C1 segment of cervical spinal cord (tissue), 14 donors: ENCODE measurements at places on chromosomes 7 and 10.
A peak's percentile ranks its signal among the peaks of the same experiment; 100 is the strongest.

DNA sequence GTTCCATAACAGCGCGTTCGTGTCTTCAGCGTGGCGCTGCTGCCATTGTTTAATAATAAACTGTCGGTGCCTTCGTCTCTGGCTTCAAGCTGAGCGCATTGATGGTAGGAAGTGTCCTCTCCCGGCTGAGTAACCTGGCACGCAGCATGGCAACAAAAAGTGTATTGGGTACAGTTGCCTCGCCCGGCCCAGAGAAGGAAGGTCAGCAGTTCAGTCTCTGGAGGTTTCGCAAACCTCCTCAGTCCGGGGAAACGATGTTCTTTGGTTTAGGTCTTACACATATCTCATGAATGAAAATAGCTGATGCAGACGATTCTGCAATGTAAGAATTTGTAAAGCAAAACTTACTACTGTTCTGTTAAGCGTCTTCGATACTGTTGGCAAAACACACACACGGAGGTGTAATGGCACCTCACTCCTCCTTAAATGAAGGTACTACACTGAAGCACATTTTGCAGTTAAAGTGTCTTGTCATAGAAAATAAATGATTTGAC lies 739 bp upstream of the CCDC186 start:
- no peak for DNase-seq

DNA sequence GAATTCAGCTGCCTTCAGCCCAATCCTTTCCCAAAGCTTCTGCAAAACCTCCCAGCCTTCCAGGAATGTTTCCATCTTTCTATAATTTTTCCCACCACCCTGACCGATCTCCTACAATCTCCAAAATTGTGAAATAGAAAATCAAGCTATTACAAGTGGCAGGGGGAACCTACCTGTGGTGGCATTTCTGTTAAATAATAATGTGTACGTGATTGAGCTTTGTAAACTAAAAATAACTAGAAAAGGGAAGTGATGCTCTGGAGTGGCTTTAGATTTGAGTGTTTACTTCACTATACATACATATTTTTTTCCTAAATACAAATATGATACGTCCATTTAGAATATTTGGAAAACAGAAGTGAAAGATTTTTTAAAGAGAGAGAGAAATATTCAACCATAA lies 593.6 kb downstream of the GRM8 start:
- DNase-seq = no peak

- DNase-seq = no peak
Measured at GRCh38 chr7:158406364-158406763, 181.3 kb downstream of the PTPRN2 start.

- DNase-seq = no peak
Measured at GRCh38 chr7:106175507-106175906, 63.4 kb upstream of the SYPL1 start.

DNA sequence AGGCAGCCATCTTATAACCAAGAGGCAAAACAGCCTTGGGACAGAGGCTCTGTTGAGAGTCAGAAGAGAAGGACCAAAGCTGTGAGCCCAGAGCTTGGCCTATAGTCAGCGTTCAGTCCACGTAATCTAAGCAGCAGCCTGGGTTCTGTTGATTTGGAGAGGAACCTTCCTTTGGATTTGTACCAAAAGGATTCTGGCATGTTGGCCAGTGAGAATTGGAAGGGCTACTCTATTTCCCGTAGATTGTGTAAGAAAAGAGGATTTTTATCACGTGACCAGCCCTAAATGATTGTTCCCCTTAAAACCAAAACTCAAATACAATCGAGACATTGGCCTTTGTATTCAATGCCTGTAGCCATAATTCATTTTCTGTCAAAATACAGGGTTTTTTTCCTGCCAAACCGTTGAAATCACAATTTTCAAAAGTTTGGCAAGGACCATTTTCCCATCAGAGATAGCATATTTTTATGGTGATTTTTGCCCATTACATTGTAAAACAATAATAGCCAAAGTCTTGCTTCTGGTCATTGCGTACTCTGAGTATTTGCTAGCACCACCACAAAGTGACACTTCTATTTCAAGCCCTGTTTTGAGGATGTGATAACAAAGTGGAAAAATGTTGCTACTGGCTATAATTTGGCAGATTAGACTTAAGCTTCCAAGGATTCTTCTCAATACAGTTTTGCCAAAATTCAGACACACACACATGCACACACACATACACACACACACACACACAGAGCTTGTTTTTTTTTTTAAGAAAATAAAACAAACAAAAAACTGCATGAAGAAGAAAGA lies 23.1 kb upstream of the BMPER start:
- no peak for DNase-seq

DNA sequence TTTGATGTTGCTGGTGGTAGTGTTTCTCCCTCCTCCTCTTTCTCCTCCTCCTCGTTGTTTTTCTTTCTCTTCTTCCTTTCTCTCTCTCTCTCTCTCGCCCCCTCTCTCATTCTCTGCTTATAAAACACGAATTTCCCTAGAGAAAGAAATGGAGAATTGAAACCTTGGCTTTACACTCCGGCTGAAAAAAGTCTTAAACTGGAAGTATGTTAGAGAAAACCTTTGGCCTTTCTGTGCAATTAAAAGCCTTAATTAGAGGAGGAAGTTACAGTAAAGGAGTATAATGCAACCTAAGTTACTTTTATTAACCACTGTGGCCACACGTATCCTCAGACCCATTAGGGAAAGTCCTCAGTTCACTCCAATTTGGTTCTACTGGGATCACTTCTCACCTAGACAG lies 501.7 kb upstream of the SORCS1 start:
- DNase-seq = no peak

DNA sequence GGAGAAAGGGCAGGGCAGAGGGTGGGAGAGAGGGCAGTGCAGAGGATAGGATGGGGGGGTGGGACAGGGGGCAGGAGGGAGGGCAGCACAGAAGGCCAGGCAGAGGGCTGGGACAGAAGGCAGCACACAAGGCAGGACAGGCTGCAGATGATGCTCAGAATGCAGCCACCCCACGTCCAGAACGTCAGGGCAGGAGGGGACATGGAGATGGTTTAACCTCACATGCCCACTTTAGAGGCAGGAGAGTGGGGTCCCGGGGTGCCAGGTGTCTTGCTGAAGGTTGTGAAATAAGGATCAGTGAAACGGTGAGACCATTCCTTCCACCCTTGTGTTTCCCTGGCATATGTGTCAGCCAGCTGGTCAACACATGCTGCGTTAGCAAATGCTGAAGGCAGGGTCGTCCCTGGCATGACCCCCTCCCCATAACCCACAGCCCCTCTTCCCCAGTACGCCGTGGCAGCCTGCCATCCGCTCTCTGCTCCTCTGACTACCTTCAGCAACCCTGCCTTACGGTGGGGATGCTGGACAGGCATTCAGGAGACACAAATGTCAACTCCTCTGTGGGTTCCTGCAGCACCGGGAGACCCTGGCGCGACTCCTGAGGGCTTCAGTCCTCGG lies 592.1 kb downstream of the DNAJB6 start:
- DNase-seq = no peak

- DNase-seq = no peak
Measured at GRCh38 chr10:89466599-89467035, 52.2 kb downstream of the IFIT5 start.

DNA sequence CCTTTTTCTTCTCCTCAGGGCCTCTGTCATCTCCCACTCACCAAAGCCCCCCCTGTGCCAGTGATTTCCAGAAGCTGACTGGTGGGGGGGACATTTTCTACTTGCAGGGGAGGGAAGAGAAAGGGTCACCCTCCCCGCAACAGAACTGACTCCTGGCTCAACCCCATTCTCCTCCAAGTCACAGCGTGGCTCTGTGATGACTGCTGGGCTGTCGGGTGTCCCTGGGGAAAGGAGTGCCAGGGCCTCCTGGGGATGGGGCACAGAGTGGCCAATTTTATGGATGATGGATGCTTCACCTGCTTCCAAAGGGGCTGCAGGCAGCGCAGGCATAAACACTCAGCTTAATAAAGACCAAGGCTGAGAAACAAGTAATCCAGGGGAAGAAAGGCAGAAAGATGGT lies 523.0 kb downstream of the PTPRN2 start:
- DNase-seq = no peak

GRCh38 chr10:124739986-124740368 lies 4.2 kb downstream of the FAM53B start:
- no peak for DNase-seq

DNA sequence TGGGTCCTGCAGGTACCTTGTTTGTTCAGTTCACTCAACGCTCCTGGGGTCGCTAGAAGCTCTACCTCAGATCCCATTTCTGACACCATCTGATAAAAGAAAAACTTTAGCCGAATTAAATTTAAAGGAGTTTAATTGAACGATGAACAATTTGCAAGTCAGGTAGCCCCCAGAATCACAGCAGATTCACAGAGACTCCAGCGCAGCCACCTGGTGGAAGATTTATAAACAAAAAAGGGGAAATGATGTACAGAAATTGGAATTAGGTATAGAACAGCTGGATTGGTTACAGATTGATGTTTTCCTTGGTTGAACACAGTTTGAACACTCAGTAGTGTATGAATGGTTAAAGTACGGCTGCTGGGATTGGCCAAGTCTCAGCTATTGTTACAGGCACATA lies 23.1 kb downstream of the FBXL13 start:
- DNase-seq = no peak

DNA sequence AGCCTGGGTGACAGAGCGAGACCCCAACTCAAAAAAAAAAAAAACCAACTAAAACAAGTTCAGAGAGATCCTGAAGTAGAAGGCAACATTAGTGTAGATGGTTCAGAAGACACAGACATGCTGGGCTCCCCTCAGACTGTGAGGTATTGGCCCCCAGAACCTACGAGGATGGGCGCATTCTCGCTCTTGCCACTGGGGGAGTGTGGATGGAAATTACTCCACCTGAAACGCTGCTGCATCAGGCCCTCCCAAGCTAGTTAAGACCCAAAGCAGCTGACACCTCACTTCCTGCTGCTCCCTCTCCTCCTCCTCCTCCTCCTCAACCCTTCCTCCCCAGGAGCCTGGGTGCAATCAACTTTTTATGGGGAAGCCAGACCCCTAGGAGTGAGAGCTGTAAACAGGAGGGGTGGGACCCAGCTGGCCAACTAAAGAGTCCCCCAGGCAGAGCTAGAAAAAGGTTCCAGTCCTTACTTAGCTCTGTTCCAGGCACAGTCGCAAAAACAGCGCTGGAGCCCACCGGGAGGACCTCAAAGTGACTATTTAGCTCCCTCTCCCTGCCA lies 7.4 kb downstream of the SH3PXD2A start:
- DNase-seq = no peak

GRCh38 chr10:28983799-28984198 lies 305.1 kb upstream of the LYZL1 start:
- no peak for DNase-seq

DNA sequence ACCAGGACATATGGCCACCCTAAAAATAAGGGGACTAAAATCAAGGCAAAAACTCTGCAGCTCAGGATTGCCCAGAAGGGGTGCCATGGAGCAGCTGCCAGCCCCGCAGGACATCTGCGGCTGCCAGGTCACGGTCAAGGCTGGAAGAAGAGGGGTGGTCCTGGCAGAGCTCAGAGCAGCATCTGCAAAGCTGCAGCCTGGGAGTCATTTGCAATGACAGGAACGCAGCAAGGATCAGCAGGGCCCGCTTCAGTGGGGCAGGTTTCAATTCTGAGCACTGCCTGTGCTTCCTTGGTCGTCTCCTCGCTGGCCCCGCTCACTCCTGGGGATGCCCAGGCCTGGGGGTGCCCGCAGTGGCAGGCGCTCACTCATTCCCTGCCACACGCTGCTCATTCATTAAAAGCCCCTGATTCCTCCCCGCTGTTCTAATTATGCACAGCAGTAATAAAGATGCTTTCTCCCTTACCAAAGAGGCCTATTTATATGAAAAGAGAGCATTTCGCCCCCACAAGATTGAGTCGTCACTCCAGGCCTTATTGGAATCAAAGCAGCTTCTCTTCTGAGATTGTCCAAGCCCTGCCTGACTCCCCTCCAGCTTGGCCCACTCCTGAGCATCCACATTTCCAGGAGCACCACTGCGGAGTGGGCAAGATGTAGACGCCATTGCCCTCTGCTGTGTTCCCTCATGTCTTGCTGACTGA lies 4.6 kb downstream of the HSPA12A start:
- peak; percentile 58 for DNase-seq

DNA sequence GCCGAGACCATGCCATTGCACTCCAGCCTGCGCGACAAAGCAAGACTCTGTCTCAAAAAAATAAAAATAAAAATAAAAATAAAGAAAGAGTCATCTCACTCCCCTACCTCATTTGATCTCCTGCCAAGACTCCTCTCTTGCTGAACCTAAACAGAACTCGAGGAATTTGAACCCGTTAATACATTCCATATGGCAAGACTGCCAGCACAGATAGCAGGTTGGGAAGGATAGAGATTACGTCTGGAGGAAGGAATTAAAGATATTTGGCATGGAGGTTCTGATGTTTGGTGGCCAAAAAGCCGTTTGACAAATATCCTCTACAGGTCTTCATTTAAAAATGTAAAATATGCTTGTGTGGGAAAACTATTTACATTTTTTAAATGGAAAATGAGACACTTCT lies 549.6 kb downstream of the HTR7 start:
- DNase-seq = no peak

DNA sequence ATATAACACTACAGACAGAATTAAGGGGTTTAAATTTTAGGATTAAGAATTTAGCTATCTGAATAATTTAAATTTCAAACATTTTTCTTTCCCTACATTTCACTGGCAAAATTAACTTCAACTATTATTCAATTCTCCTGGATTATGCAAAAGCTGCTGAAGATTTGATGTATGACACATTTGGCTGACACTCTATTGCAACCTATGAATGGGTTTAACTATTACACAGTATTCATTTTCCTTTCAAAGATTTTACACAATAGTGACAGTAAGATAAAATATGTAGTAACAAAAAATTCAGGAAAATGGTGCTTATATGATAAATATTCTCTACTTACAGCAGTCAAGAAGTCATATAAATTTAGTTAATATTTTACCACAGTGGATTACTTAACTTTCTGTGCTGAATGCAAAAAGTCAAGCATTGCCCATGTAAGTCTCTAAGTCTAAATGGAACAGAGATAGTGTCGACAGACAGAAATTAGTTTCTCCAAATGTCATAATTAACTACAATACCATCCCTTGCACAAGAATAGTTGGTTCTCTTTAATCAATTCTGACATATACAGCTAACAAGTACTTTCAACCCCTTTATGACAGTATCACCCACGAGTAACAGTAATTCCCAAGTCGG lies 194.1 kb upstream of the FRMD4A start:
- DNase-seq = no peak

- no peak for DNase-seq
Measured at GRCh38 chr7:25989140-25989705, 162.8 kb upstream of the NFE2L3 start.

GRCh38 chr7:47453093-47454061 lies 128.5 kb downstream of the TNS3 start:
- peak; percentile 50 for DNase-seq

- DNase-seq = no peak
Measured at GRCh38 chr7:130266961-130267321, 278 bp downstream of the CPA2 start.

- no peak for DNase-seq
Measured at GRCh38 chr7:90692396-90692795, 96.3 kb downstream of the CDK14 start.

DNA sequence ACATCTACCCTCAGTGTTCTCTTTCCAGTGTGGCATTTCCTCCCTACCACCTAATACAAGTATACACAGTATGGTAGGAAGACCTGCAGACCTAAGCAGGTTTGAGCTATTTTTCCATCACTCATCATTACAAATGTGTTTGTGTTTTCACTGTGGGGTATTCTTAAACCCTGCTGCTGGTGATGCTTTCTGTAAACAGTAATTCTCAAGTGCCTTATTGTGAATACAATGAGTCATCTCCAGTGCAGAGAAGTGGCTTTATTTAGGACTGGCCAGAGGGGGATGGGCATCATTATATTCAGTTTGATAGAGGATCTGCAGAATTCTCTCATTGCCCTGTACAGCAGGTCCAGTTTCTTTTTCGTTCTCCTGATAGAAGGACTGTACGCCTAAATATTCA lies 63.7 kb downstream of the GRM8 start:
- no peak for DNase-seq
